Testis (tissue), 5 donors: ENCODE measurements at places on chromosomes 1 and 21. TPM values are rescaled to one million over a fixed set of nuclear protein-coding genes. Genes with fewer than 3 reads are reported as not detected.

TRIM46 gene
- polyA plus RNA-seq: 4.0 TPM

IFI44 gene
- polyA plus RNA-seq: 7.5 TPM

GNAT2 gene
- polyA plus RNA-seq: 4.1 TPM

ZZZ3 gene
- polyA plus RNA-seq: 13.3 TPM

LDLRAD1 gene
- polyA plus RNA-seq: 1.1 TPM

OLIG2 gene
- polyA plus RNA-seq: not detected

GRCh38 chr1:229341774-229342655 is 832 bp downstream of the CCSAP start:
- DNase-seq: peak; percentile 88

DNA sequence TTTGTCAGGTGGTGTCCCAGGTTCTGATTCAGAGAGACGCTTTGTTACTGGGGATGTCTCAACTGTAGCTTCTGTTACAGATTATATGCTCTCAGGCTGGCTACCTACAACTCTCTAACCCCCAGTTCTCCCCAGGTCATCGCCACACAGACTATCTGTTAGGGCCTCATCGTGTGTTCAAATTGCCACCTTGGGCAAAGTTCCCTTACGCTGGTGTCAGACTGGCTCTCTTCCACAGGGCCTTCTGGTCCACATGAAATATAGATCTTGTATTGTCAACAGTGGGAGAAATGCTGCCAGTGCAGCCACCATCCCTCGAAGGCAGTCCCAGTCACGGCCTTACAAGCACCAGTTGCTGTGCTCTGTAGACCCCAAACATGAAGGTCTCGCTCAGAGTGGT is 15.3 kb downstream of the FMO4 start:
- DNase-seq: no peak

- DNase-seq: no peak
Measured at GRCh38 chr1:32182060-32182459, 2.6 kb downstream of the TXLNA start.

GRCh38 chr1:216785221-216785620 is 62.0 kb upstream of the ESRRG start:
- no peak for DNase-seq

- DNase-seq: no peak
Measured at GRCh38 chr1:56409112-56409691, 170.2 kb downstream of the PLPP3 start.

GRCh38 chr1:203627851-203628200 is 1.2 kb downstream of the ATP2B4 start:
- peak; percentile 57 for DNase-seq

DNA sequence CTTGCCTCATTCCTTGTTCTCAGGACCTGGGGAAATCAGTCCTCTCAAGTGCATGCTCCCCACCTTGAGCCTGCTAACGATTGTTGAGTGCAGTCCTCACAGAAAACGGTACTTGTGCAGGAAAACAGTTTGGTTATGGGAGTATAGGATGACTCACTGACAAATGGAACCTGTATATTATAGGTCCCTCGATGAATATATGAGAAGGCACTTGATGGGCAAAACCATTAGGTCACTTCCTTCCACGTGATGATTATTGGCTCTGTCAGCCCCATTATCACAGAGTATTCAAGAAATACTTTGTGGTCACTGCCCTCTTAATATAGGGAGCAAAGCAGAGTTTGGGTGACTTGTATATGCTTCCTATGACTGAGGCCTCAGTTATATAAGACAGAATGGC is 6.2 kb downstream of the CCDC17 start:
- DNase-seq: no peak

DNA sequence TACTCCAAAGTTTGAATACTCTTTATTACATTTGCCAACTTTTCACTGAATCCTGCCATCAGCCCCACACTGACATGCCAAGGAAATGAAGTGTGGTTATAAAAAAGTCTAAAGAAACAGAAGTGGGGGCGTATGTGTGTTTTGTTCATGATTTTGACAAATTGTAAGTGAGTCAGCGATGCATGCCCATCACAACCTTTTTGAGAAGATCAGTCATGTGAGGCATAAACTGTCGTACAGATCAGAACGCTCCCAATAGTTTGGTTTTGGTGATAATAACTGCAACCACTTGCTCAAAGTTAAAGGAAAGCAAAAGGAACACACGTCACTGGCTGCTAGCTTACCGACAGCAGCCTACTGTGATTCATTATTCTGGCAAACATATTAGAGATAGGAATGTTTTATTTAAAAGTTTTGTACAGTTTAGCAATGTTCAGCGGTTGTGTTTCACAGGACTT is 95.6 kb downstream of the RGS2 start:
- DNase-seq: no peak

- DNase-seq: no peak
Measured at GRCh38 chr1:231374394-231374793, 36.3 kb downstream of the SPRTN start.

- no peak for DNase-seq
Measured at GRCh38 chr1:32686387-32686786, 16.2 kb downstream of the SYNC start.

GRCh38 chr1:94801919-94802546 is 18.1 kb upstream of the SLC44A3 start:
- peak; percentile 41 for DNase-seq

DNA sequence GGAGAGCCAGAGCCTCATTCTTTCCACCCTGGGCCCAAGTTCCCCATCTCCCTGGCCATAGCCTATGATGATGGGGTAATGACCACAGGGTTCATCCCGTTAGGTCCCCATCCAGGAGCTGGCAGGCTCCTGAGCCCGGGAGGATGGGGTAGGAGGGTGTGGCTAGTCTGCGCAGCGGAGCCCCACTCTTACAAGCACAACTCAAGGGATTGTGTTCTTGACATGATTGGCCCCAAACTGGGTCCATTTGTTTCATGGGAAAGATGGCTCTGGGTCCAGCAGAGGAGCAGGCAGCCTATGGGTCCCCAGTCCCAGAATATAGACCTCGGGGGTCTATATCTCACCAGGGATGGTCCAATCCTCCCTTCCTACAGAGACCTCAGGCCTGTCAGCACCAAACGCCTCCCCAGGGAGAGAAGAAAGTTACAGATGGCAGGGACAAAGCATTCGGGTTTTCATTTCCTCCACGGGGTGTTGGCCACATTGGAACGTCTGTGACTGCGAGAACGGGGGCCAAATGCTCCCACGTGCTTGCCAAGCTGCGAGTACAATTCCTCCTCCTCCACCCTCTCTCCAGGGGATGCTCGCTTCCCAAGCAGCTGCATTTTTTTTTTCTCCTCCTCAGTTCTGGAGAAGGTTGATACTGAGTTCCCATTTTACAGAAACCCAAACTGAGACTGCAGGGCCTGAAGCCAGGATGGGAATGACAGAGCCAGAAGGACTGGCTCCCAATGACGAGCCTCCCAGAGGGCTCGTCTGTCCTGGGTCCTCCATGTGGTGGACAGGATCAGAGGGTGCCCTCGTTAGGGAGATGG is 71.0 kb downstream of the DHRS3 start:
- peak; percentile 69 for DNase-seq

- peak; percentile 26 for DNase-seq
Measured at GRCh38 chr21:37562920-37563640, 196.5 kb downstream of the DYRK1A start.

DNA sequence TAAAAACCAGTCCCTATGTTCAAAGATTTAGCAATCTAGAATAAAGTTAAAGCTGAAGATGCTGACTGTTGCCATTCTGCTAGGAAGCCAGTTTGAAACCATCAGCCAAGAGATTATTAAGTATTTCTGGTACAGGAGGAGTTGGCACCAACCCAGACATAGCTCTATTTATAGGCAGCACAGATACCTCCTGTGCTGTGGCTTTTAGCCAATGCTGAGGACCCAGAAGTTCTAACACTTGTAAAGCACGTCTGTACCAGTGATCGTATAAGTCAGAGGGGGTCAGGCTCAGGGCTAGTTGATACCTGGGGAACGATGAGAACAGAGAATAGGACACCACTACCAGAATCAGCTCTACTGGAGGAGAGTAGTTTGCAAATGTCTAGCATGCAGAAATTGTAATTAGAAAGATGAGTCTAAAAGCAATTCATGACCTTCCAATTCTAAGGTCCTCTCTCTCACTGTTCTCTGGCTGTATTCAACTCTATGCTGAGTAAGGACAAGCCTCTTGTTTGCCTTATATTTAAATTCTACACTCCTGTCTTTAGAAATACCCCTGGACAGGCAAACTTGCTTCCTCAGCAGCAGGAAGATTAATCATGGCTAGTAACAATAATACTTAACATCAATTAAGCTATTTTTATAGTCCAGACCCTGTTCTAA is 96.8 kb upstream of the PALMD start:
- peak; percentile 62 for DNase-seq

- DNase-seq: no peak
Measured at GRCh38 chr1:36149973-36150295, 648 bp upstream of the TRAPPC3 start.

- no peak for DNase-seq
Measured at GRCh38 chr1:248710305-248710900, 7.8 kb upstream of the OR14I1 start.

DNA sequence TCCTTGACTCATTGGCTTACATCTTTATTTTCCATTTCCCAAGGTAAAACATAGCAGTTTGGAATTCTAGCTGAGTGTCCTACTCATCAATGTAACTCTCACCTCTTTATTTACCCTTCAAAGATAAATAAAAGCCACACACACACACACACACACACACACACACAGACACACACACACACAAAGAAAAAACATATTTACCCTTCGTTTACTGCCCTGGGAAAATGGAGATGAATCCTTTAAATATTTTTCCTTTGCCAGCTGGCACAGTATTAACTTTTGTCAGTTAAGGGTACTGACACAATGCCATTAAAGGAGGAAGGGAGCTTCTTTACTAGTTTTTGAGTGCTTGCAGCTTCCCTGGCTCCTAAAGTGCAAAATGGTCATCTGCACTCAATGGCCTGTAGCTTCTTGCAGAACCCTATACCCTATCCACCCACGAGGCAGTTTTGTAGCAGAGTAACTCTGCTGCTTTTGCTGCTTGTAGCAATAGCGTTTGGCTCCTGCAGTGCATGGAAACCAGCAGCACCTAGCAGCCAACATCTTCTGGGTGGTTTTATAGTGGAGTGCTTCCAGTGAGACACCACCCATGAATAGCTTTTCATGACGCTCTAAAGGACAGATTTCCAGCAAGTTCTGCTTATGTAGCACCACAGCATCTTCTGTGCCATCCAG is 103.7 kb downstream of the HS2ST1 start:
- no peak for DNase-seq

GRCh38 chr1:201693890-201694607 is 134.9 kb upstream of the IPO9 start:
- no peak for DNase-seq

- DNase-seq: no peak
Measured at GRCh38 chr1:56898879-56899278, 44.3 kb downstream of the C8A start.

GRCh38 chr1:214581785-214582184 is 21.2 kb upstream of the CENPF start:
- DNase-seq: no peak

GRCh38 chr1:211174375-211174774 is 40.4 kb upstream of the KCNH1 start:
- no peak for DNase-seq

DNA sequence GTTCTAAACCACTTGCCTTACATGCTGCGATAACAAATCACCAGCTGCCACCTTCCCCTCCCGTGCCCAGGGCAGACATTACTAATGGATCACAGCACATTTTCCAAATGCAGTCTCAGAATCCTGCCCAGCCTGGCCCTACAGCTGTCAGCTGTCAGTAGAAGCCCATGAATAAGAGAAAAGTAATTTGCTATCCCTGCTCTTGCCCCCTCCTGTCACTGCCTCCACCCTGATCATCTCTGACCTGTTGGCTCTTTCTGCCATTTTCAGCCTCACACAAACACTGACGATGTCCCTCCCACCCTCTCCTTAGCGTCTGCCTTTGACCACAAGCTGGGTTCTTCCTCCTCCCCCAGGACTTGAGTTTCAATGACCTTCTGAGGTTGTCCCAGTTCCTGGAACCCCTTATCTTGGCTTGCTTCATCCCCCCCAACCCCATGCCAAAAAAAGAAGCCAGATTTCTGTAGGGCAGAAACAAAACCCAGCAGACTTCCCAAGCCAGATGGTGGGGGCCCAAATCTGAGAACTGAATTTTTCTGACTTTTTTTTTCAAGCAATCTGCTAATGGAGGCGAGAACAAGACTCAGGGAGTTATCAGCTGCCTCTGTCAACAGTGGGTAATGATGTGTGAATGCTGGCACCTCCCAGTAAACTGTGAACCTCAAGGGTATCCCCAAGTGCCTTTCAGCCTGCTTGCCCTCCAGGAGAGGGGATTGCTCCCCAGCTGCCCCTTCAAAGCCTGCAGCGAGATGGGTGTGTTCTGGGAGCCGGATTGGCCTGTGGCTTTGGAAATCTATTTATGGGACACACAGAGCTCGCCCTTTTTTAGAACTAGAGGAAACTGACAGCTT is 216.5 kb upstream of the VAMP3 start:
- DNase-seq: no peak

GRCh38 chr1:151143986-151144385 is 2.4 kb downstream of the SEMA6C start:
- no peak for DNase-seq

DNA sequence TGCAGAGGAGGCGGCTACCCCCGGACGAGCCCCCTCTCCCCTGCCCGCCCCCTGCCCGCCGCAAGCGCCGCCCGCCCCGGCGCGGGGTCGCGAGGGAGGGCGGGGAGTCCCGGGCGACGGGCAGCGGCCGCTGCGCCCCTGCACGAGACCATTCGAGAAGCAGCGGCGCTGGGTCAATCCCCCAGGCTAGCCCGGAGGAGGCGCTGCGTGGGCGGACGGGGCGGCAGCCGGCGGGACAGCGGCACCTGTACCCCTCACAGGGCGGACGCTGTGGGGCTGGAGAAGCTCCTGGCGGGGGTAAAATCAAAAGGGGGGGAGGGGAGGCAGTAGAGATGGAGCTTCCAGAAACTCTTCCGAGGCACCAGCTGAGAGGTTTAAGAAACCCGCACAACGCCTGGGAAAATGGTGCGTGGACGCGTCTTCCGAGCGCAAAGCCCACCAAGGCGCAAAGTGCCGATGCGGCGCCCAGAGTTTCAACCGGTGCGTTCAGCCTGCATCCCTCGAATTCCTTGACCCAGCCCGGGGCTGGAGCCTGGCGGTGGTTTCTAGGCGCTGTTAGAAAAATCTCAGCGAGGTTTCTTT is at the start of gene PLPPR5:
Gene PLPPR5, minus strand, starts transcription at position 1 of the 582 bp plus-strand sequence. CDS start 190 bp downstream, outside the sequence.
- peak; percentile 29 for DNase-seq

GRCh38 chr1:157335056-157335455 is 196.9 kb upstream of the ETV3 start:
- DNase-seq: no peak

DNA sequence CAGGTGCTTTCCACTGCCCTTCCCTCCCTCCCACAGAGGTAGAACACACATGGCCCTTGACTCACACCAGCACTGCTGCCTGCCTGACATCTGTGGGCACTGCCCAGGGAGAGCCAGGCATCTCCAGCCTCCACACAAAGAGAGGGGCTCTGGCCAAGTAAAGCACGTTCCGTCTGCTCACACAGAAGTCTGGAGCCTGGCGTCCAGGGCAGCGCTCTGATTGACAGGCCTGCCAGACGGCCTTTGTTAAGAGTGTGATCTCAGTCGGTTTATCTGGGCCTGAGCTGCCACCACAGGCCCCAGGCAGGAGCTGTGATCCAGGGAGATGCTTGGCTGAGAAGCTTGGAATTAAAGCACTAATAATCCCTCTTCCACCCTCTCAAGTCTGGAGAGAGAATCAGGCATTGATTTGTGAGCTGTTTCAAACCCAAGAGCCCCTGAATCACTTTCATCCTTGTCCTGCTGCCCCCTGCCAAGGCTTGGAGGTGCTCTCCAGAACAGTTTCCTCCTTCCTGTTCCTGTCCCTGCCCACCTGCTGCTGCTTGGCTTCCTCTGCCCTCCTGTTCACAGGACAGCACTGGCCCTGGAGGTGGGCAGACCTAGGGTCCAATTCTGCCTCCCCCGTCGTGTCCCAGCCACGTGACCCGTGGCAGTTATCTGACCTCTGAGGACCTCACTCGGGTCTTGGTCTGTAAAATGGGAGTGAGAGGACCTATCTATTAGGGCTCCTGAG is 3.7 kb downstream of the DMRTB1 start:
- no peak for DNase-seq
